Urothelium cell line (cell line): ENCODE measurements at places on chromosomes 2 and 18.

DNA sequence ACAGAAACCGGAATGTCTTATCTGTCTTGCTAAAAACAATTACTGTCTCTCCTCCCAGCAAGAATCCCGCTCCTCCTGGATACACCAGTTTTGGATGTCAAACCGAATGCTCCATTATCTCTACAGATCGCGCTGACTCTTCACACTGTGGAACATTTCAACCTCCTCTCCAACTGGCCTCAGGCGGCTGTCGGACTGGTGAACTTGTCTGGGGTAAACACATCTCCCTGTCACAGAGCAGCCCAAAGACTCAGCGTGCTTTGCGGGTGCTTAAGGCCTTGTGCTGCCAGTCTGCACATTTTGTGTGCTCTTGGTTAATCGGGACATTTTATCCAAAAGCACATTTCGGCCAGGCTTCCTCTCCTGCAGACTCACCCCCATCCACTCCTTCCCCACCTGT lies 173.1 kb downstream of the ICOS start:
- DNase-seq, result no peak

- DNase-seq, result no peak
Observed at GRCh38 chr18:59488899-59489298, 129.8 kb upstream of the LMAN1 start.

GRCh38 chr2:207154556-207155510 lies 10.9 kb downstream of the KLF7 start:
- DNase-seq, result no peak

DNA sequence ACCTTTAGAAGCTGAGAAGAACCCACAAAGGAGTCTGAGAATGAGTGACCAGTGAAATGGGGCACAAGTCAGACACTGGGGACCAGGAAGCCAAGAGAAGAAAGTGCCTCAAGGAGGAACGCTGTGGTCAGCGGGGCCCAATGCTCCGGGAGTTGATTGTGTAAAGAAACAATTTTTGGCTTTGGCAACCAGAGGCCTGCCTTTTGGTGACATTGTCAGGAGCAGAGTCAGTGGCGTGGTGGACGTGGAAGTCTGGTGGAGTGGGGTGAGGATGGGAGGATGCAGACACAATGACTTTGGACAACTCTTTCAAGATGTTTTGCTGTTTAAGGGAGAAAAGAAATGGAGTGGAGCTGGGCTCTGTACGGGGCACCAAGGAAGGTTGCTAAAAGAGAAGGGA lies 100.2 kb upstream of the SEC11C start:
- no peak for DNase-seq

DNA sequence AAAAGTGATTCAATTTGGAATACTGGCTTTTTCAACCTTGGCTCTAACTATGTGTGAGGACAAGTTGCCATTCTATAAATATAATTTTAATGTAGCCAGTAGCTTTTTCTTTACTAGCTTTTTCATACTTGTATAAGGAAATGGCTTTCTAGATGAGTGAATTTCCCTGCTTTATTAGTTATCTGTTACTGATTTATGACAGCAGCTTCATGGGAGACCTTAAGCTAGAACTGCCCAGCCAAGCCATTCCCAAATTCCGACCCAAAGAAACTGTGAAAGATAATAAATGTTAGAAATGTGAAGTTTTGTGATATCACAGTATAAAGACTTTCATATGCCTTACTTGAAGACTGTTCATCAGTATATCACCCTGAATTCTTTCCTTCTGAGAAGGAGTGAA lies 32.3 kb downstream of the BABAM2 start:
- DNase-seq, result no peak

DNA sequence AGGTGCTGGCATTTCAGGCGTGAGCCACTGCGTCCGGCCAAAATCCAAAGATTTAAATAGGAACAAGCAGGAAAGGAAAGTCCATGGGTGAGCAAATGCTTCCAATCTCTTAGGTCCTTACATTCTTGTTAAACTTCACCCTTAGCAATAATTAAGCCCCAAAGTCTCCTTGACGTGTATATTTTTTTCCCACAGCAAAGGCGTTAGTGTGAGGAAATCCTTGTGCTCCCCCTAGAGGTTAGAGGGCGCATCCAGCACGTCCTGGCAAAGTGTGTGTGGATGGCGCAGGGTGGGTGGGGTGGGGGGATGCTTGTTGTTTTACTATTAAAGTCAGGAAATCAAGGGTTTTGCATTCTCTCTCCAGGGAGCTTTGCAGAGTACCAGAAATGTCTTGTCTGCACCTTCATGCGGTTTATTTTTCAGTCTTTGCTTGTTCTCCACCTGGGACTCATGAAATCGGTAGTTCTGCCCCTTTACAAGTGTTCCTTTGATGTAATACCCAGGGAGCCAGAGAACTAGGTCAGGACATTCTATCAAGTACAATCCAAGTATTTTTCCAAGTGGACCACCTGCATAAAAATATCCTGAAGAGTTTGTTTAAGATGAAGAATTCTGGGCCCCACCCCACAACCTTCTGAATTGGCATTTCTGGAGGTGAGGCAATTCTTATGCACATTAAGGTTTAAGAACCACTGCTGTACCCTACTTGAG lies 22.2 kb upstream of the ITSN2 start:
- DNase-seq, result peak; percentile 55
